ENCODE measurements at places on chromosomes 7 and 10. TPM values are rescaled to one million over a fixed set of nuclear protein-coding genes. Genes with fewer than 3 reads are reported as not detected.

- no peak for DNase-seq
Observed at GRCh38 chr7:120995654-120996053, 7.1 kb downstream of the CPED1 start.

DNA sequence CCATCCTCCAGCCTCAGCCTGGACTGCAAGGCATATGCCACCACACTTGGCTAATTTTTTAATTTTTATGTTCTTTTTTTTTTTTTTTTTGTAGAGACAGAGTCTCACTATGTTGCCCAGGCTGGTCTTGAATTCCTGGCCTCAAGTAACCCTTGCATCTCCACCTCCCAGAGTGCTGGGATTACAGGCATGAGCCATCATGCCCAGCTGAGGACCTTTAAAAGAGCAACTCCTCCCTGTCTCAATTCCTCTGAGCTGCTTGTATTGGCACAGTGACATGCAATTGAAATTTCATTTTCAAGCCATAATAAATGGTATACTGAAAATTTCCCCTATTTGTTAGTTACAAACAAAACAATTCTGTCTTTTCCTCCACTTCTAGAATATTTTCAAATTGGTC is 19.5 kb downstream of the DNAJB9 start:
- no peak for DNase-seq

DNA sequence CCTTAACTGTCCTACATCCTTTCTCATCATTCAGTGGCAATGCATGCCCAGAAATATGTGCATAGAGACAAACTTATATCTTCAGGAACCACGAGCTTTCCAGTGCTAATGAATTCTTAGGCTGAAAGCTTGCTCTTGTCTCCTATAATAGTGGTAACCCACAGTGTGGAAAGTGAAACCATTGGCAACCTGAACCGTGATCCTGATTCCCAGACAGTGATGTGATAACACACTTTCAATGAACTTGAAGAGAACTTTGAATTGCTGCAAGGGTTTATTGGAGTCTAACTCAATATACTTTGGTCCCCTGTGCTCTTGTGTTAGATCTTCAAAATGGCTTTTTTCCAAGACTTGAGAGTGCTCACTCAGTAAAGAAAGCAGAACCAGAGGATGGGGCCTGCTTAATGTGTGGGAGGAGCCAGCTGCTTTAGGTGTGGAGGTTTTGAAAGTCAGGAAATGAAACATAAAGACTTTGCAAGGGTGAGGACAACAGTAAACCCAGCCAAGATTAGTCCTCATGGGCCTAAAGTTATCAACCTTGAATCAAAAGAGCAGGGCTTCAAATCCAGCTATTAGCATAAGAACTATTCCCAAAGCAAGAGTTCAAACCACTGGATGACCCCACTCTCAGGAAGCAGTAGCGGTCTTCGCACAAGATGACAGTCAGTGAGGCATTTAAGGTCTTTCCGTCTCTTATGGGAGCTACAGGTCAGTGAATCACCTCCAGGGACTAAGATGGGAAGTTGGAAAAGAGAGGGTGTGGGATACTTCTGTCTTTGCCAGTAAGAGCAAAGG is 332.4 kb upstream of the NRP1 start:
- no peak for DNase-seq

- no peak for DNase-seq
Observed at GRCh38 chr7:6442114-6442513, 5.6 kb downstream of the DAGLB start.

- no peak for DNase-seq
Observed at GRCh38 chr10:12513775-12514673, 164.7 kb downstream of the CAMK1D start.

DNA sequence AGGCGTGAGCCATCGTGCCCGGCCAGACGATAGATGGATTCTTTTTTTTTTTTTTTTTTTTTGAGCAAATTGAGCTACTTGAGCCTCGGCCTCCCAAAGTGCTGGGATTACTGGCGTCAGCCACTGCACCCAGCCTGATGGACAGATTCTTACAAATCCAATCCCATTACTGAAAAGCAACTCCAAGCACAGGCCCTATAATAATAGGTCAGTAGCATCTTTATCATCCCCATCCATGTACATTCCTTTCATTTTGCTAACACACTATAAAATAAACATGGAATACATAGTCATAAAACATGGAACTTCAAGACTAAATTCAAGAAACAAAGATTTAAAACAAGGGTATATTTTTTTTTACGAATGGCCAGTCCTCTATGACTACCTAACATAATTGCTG is 16.0 kb upstream of the RSBN1L start:
- no peak for DNase-seq

GRCh38 chr10:107019154-107019553 is 145.4 kb downstream of the SORCS1 start:
- DNase-seq = no peak

GRCh38 chr7:26038201-26038990 is 113.6 kb upstream of the NFE2L3 start:
- no peak for DNase-seq

- no peak for DNase-seq
Observed at GRCh38 chr7:111953611-111954010, 252.6 kb downstream of the DOCK4 start.

GRCh38 chr7:81470724-81471379 is 299.0 kb downstream of the HGF start:
- no peak for DNase-seq

DNA sequence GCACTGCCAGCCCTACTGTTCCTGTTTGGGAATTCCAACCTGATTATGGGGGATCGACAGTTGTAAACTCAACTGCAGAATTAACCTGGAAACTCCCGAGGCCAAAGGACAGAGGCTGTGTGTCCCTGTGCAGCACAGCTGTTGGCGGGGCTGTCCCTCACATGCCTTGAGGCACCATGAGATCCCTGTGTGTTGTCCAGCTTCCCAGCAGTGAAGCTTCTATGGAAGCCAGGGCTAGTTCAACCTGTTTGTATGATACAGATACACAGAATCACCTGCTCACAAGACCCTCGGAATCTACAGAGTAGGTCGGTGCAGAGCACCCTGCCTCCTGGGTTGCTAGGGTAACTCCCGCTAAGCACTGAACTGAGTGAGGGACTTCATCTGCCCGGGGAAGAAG is 61.0 kb upstream of the EFCAB10 start:
- no peak for DNase-seq

DNA sequence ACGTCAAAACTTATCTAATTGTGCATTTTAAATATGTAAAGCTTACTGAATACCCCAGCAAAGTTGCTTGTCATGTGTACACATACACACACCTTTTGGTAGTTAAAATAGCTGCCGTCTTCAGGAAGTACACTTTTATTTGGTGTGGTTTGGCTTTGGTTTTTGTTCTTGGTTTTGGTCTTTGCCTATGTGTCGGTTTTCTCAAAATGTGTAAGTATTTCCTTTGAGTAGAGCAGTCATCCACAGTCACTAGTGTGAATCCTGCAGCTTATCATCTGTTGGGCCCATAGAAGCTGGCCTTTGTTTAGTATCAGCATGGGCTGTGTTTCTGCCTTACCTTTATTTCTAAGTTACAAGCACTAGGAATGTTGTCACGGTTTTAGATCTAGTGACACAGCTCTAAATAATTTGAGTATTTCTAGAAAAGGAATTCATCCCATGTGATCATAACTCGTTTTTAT is 35.3 kb downstream of the NET1 start:
- peak; percentile 38 for DNase-seq

GRCh38 chr10:122164815-122165483 is 106.1 kb upstream of the BTBD16 start:
- no peak for DNase-seq

DNA sequence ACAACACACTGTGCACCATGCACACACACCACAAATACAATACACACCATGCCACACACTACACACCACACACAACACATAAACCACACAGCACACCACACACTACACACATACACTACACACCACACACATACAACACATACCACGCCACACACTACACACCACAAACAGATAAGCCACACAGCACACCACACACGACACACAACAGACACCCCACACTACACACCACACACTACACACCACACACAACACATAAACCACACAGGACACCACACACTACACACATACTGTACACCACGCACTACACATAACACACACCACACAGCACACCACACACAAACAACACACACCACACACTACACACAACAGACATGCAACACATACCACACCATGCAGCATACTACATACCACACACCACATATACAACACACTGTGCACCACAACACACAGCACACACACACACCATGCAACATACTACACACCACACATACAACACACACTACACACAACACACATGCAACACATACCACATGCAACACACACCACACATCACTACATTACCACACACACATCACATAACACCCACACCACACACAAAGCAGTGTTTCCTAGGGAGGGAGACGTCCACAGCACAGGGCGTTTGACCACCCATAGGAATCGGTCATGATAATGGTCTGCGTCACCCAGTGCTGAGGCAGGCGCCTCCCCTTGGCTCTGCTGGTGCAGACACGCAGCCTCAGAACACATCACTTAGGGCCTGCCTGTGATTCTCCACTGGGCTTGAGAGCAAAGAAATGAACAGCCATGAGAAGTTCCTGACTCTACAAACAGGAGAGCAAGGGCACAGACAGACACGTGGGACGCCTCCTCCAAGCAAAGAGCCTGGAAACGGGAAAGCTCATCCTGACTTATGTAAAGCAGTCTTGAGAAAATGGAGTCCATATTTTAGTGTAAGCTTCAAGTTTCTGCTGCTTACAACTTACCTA is 458.3 kb downstream of the PTPRN2 start:
- DNase-seq = no peak

DNA sequence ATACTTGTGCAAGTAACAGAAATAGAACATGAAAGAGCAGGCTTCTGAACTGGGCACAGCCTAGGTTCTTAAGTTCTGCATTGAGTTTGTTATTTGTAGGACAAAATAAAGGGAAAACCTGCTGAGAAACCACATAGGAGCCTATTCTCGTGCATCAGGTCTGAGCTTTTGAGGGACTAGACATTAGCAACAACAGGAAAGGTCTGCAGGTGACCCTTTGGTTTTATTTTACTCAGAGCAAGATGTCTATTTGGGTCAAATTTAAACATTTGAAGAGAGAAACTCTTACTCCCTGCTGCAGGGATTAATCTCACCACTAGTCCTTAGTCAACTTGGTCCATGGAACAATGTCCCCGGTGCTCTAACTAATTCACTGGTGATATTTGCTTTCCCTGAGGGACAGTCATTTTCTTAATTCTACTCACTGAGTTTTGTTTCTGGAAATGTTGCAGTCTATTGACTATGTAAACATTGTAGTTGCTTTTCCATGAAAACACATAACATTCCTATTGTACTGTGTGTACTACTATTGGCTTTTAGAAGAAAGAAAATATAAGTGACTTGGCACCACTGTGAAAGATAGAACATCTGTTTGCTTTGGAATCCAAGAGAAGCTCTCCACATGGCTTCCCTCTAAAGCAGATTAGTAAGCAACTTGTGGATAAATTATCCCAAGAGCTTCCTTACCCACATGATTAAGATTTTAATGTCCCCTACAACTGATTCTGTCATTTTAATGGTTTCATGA is 108.2 kb downstream of the CHRM2 start:
- no peak for DNase-seq

- DNase-seq = no peak
Observed at GRCh38 chr7:150435390-150436073, 14.9 kb upstream of the GIMAP8 start.

- DNase-seq = no peak
Observed at GRCh38 chr7:34454381-34454780, 203.6 kb upstream of the NPSR1 start.

DNA sequence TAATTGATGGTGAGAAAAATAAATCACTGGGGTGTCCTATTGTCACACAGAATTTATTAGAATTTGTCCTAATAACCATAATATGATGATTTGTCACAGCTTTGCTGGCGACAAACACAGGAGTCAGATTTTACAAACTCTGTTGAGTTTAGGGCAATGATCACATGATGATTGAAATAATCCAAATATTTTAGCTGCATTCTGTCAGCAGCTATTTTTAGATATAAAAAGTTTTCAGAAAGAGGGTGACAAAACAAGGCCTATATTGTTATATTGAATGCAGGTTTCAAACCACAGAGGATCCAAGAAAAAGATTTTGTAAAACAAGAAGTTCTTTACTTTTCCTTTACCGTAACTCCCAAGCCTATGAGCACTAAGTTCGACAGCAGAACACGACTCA is 178.8 kb downstream of the ADAM12 start:
- no peak for DNase-seq

GRCh38 chr7:24701261-24702235 is 55.7 kb downstream of the GSDME start:
- no peak for DNase-seq

- DNase-seq = no peak
Observed at GRCh38 chr7:141945356-141945755, 1.4 kb downstream of the CLEC5A start.

DNA sequence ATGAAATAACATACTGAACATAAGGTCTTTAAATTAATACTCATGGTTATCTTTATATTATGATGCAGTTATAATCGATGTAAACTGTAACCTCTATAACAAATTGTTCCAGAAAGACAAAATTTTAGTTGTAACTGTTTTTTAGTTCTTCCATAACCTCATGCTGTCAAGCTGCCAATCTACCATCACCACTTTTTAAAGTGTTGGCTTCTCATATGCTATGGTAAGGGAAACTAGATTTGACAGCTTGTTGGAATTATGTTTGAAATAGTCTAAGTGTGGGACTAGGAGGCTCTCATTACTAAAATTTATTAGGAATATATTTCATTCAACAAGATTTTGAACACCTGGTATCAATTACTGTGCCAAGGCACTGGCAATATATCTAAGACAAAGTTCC is 105.4 kb downstream of the NRBF2 start:
- DNase-seq = no peak

DNA sequence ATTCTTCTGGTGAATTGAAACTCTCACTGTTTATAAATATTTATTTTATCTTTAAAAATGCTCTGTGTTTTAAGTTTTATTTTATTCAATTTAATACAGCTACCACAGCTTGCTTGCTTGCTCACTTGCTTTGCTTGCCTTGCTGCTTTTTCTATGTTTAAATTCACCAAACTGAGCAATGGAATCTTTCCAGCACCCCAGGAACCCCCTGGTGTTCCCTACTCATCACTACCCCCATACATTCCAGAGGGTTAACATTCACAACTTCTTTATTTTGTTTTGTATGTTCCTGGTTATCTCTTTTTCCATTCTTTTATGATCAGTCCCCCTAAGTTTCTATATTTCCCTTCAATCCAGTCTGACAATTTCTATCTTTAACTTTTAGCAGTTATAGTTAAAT is 166.5 kb upstream of the COL1A2 start:
- no peak for DNase-seq

GRCh38 chr7:111272092-111272491 is 181.2 kb downstream of the LRRN3 start:
- DNase-seq = no peak

DNA sequence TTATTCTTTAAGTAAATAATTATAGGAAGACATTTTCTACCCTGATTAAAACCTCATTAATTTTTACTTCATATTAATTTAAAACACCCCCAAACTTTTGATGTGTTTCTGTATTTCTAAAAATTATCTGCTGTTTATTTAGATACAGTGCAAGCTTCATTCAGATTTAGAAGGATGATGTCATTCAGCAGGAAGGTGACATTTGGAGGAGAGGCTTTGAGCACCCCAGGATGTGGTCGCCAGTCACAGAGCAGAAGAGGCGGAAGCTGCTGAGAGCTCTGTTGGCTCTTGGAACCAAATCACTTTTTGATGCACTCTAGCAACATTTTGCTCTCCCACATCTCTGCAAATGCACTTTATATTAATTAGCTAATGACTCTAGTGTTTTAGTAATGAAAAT is 233.9 kb upstream of the CACNA2D1 start:
- DNase-seq = peak; percentile 49

Gene OR2A42
- total RNA-seq = not detected

Gene GDI2
- 220 TPM for total RNA-seq

Gene GPRIN2
- not detected for total RNA-seq

Gene SUN3
- total RNA-seq = not detected

Gene SNX10
- 42.4 TPM for total RNA-seq

Gene SLC12A9
- total RNA-seq = 34.0 TPM

Gene ZNF107
- total RNA-seq = 20.0 TPM
